ENCODE measurements at places on chromosomes 16 and 17.
A peak's percentile ranks its signal among the peaks of the same experiment; 100 is the strongest.

- no peak for DNase-seq
These were observed 14.2 kb downstream of the MOSMO start for GRCh38 chr16:22022151-22022550.

GRCh38 chr17:9487406-9487805 lies 88.2 kb downstream of the STX8 start:
- DNase-seq, result no peak

DNA sequence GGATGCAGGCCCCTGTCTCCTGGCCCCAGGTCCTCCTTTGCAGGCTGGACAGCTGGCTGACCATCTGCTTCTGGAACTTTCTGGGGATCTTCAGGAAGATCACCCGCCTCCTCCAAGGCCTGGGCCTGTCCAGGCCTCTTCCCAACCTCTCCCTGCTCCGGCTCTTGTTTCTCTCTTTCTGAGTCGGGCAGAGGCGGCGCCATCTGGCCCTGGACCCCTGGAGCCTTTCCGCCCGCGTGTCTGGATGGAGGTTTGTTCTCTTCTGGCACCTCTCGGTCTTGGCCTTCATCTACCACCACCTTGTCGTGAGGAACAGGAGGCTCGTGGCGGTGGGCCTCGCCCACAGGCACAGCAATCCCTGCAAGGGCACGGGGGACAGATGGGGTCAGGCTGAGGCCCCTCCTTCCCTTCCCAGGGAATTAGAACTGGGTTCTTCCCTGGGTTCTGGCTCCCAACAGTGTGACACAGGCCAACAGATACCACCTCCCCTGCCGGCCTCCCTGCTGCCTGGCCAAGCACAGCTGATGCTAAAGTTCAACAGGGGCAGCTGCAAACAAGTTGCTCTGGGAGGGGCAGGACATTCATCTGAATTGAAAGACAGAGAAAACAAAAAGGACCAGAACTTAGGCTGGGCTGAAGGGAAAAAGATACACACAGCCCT lies 13.3 kb downstream of the NDUFAF8 start:
- no peak for DNase-seq

DNA sequence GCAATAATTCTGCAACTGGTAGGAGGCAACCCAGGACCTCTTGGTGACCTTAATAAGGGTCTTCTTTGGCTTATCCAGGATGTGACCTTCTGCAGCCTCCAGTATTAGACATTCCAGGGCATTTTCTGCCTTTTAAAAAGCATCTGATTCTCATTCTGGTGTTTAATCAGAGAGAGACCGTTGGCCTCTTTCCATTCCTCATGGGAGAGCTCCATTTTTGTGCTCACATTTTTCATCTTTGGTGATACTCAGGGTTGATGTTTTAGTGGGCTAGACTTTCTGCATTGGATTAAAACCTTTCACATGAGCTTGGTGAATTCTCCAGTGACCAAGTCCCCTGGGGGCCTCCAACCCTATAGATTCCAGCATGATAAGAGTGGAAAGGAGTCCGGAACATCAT lies 150.2 kb upstream of the CACNG5 start:
- DNase-seq, result no peak

DNA sequence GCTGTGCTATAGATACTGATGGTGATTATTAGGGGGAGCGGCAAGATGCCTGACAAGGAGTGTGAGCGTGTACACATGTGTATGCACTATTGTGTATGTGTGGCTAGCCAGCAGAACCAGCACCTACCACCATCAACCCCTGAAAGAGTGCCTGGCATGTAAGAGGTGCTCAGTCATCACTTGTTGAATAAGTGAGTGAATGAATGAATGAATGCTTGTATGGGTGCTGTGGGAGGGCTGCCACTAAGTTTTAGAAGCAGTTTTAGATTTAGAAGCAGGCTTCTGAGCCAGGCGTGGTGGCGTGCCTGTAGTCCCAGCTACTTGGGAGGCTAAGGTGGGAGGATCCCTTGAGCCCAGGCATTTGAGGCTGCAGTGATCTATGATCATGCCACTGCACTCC lies 37.0 kb downstream of the RAB11FIP4 start:
- DNase-seq, result no peak

DNA sequence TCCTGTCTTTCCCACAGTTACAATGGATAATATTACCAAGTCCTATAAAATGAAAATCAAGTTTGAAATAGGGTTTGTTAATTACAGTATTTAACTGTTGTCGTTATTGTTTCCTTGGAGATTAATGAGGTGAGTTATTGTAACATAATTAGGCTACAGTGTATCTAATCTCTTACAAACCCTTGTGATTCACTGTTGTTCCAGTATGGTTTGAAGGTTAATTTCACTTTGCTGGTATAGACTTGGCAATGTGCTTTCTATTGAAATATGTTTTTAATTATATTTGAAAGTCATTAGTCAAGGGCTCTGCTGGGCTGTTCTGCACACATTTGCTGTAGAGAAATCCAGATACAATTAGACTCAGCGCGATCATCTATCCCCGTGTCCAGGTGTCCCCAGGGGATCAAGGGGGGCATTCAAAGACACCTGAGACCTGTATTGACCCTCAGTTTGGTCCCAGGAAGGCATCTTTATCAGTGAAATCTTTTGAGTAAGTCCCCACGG lies 624.6 kb upstream of the EEF2KMT start:
- DNase-seq, result no peak

DNA sequence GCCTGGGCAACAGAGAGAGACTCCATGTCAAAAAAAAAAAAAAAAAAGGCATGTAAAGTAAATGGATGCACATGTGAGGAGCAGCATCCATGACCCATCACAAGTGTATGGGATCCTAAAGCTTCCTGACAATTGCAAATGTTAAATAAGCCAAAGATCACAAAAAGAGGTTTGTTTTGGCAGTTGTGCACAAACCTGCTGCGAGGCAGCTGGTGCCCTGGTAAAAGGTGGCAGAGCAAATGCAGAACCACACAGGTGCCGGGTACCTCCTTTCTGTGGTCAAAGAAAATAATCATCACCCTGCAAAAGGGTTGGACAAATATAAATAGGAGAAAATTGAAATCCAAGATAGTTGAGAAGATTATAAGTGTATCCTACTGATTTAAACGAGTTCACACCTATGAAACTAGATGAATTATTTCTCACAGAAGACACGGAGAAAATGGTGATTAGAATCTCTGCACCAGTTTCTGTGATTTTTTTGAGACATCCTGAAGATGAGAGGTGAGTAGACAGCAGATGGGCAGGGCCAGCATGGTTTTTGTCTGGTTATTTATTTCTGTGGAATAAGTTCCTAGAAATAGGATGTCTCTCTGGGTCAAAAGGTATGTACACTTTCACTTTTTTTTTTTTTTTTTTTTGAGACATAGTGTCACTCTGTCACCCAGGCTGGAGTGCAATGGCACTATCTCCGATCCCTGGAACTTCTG lies 291.3 kb downstream of the CDH13 start:
- DNase-seq, result no peak

- DNase-seq, result no peak
These were observed 4.7 kb downstream of the KCTD5 start for GRCh38 chr16:2686912-2687507.

DNA sequence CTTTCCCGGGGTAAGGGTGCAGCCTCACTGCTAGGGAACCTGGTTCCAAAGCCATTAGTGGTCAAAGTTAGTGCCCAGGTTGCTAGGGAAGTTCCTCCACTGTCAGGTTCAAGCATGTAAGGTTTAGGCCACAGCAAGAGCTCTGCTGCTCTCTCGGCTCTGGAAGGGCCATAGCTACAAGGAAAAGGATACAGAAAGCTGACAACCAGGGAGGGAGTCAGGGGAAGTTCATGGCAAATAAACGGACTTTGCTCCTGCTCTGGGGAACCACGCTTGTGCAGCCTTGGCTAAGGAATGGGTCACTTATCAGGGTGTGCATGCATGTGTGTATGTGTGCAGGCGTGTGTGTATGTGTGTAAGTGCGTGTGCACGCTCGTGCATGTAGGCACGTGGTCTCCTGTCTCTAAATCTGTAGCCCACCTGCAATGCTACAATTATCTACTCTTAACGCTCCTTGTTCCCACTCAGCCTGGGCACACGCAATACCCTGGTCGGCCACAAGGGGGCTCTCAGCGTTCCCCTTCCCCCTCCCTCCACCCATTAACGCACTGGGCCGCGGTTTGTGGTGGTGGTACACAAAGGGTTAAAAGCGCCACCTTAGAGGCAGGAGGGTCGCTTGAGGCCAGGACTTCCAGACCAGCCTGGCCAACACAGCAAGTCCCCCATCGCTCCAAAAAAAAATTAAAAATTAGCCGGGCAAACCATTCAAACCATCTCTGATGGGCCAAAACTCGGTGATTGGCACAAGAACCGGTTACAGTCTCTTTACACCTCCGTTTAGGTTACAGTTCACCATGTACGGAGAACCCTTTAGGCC lies 48.4 kb upstream of the KDM8 start:
- DNase-seq, result peak; percentile 69

Data from neural crest cell (in vitro differentiated cells).